Hematopoietic multipotent progenitor cell treated with erythropoietin and hydrocortisone succinate and interleukin-3 and kit ligand, for 4 days (in vitro differentiated cells): ENCODE measurements at places on chromosomes 4 and X.

DNA sequence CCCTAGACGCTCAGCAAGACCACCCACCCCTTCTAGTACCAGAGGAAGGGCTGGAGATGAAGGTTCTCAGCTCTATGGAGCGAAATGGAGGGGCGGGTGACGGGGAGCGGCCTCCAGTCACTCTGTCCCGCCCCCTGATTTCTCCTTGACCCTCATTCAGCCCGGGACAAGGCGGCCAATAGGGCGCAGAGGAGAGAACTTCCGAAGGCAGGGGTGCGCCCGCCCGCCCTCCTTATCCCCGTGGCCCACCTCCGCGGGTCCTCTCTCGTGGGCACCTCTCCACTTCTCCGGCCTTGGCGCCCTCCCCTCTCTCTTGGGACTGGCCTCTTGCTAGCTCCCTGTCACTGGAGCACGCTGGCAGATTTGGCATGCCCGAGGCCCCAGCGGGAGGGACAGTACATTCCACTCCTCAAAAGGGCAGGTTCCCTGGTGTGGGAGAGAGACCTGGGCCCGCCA lies 1.1 kb upstream of the SEPTIN6 start:
- DNase-seq, result peak; percentile 56

- DNase-seq, result no peak
These were observed 418.0 kb downstream of the NLGN4X start for GRCh38 chrX:5810636-5811035.

- no peak for DNase-seq
These were observed 131.3 kb downstream of the PTCHD1 start for GRCh38 chrX:23465985-23466384.

DNA sequence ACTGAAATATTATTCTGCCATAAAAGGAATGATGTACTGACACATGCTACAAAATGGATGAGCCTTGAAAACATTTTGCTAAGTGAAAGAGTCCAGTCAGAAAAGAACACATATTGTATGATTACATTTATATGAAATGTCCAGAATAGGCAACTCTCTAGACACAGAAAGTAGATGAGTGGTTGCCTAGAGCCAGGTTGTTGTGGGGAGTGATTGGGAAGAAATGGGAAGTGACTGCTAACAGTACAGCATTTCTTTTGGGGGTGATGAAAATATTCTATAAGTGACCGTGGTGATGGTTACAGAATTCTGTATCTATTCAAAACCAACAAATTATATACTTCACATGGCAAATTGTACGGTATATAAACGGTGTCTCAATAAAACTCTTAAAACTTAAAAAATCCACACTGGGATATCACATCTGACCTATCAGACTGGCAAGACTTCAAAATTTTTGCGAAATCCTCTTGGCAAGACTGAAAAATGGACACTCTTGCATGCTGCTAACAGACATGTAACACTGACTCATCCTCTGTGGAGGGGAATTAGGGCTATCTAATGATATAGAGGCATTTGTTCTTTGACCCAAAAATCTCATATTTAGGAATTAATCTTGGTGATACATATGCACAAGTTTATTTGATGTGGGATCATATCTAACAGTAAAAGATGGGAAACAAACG lies 71.8 kb downstream of the FAM13A start:
- DNase-seq, result peak; percentile 13

- peak; percentile 76 for DNase-seq
These were observed 147.2 kb downstream of the GLRA3 start for GRCh38 chr4:174681723-174682300.
